ENCODE measurements at places on chromosomes 11 and 22. TPM values are rescaled to one million over a fixed set of nuclear protein-coding genes. Genes with fewer than 3 reads are reported as not detected.

DNA sequence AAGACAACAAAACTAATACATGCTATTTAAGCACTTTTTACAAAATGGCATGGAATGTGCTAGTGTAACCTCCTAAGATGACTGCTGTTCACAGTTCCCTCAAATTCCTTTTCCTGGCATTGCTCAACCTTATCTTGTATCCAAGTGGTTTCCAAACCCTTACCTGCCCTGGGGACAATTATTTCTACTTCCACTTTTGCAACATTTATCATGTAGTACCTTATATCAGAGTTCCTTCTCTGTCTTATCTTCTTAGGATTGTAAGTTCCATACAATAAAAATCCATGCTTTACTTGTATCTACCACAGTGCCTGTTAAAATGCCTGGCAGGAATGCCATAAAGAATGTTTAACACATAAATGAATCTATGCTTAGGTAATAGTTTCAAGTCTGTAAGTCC lies 109.2 kb upstream of the MTMR2 start:
- DNase-seq, result no peak

GRCh38 chr22:37525073-37525745 lies 6.0 kb upstream of the CARD10 start:
- DNase-seq, result no peak

DNA sequence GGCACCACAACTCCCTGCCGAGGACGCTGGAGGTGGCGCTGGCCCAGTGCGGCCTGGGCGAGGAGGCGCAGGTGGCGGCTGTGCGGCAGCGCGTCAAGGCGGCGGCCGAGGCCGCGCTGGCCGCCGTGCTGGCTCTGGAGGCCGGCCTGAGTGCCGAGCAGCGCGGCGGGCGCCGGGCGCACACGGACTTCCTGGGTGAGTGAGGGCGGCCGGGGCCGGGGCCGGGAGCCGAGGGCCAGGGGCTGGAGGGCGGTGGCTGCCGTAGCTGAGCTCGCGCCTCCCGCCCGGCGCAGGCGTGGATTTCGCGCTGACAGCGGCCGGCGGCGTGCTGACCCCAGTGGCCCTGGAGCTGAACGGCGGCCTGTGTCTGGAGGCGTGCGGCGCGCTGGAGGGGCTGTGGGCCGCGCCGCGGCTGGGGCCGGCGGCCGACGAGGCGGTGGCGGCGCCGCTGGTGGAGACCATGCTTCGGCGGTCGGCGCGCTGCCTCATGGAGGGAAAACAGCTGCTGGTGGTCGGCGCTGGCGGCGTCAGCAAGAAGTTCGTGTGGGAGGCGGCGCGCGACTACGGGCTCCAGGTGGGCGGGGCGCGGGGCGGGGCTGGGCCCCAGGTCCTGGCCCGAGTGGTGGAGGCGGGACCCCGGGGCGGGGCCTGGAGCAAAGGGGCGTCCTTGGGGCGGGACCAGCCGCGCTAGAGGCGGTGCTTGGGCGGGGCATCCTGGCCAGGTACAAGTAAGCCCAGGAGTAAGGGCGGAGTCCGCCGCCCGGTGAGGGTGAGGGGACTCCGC lies 5.4 kb downstream of the CARNS1 start:
- peak; percentile 99 for DNase-seq

GRCh38 chr11:69280994-69281393 lies 13.0 kb upstream of the MYEOV start:
- DNase-seq, result no peak

TMEM86A gene
- total RNA-seq, result 96.2 TPM

PNPLA5 gene
- total RNA-seq, result 1.7 TPM

DNA sequence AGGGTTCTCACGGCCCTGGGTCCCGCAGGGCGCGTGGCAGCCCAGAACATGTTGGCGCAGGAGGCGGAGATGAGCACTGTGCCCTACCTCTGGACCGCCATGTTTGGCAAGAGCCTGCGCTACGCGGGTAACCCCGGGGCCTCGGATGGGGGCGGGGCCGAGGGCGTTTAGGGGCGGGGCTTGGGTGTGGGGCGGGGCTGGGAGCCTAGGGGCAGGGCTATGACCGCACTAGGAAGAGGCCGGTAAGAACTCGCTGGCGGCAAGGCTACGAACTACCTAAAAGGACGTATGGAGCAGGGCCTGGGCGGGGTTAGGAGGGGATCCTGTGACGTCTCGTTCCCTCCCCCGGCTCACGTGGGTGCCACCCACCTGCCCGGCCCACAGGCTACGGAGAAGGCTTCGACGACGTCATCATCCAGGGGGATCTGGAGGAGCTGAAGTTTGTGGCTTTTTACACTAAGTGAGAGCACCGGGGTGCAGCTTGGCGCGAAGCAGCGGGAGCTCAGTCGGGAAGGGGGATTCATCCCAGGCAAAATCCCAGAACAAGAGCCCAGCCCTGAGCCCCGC lies 2.8 kb upstream of the LZTR1 start:
- peak; percentile 92 for DNase-seq

- DNase-seq, result peak; percentile 4
Observed at GRCh38 chr11:8281266-8281665, 17.6 kb upstream of the LMO1 start.

- no peak for DNase-seq
Observed at GRCh38 chr11:65334696-65335295, 1.1 kb downstream of the DPF2 start.

All from lower leg skin (tissue), 4 donors.